ENCODE measurements at places on chromosomes 16 and 17.

- DNase-seq = no peak
Measured at GRCh38 chr16:83692224-83692623, 115.6 kb upstream of the HSBP1 start.

- no peak for DNase-seq
Measured at GRCh38 chr16:17770104-17770503, 299.3 kb upstream of the XYLT1 start.

DNA sequence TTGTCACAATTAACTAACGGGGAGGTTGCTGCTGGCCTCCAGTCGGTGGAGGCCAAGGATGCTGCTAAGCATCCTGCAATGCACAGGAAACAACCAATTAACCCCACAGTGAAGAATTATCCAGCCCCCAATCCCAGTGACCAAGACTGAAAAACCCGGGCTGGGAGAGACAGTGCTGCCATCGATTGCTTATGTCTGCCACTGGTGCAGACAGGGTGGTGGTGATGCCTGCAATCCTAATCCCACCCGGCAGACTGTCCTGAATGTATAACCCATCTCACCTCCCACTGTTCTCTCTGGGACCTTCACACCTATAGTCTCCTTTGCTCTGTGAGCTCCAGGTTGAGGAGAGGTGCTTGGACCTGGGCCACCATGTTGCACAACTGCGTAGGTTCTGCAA is 42.3 kb upstream of the KLHDC4 start:
- no peak for DNase-seq

GRCh38 chr16:89155184-89155679 is 16.3 kb upstream of the CDH15 start:
- DNase-seq = no peak

GRCh38 chr17:68295086-68295485 is 3.8 kb downstream of the ARSG start:
- DNase-seq = no peak

DNA sequence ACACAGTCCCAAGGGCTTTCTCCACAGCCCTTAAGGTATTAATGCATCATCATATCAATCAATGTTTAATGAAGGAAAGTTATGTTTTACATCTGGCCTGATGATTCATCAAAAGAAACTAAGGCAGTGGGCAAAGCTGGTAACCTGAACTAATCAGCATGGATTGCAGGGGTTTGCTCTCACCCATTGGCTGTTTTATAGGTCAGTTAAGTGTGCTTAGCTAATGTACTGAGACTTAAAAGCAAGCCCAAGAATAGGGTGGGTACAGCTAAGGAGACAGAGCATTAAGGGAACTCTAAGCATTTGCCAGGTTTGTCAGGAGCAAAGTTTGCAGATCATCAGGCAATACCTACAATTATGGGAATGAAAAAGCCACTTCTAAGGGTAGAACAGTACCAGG is 1247.6 kb downstream of the CDH8 start:
- no peak for DNase-seq

DNA sequence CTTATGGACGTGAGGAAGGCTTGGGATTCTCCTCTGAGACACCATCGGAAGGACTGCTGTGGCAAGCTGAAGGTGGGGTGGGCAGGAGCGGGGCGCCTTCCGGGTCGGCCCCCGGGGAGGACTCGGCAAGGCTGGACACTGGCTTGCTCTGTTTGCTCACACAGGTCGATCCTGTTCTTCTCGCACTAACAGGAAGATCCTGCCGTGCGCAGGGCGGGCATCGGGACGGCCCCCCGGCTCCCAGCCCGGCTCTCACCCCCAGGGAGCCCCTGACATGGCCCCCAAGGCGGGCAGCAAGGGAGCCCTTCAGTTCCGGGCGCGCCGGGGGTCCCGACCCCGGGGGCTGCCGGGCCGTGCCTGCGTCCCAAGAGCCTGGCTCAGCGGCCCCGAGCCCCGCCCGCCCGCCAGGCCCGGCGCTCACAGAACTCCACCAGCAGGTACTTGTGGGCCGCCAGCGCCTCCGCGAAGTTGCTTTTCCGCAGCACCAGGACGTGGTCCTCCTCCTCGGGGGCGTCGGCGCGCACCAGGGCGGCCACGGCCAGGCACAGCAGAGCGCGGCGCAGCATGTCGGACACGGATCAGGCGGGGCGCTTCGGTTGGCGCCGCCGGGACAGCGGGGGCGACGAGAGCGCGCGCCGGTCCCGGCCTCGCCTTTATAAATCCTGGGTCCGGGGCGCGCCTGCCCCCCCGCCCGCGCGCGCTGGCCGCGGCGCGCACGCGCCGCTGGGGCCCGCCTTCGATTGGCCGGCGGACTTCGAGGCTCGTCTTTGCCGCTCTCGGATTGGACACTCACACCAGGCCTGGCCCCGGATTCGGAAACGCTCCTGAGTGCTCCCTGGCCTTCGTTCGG is at the start of gene P4HB:
P4HB (minus strand) TSS at position 630 of the 850 bp plus-strand sequence; CDS start at position 566, 64 bp downstream.
- DNase-seq = no peak

DNA sequence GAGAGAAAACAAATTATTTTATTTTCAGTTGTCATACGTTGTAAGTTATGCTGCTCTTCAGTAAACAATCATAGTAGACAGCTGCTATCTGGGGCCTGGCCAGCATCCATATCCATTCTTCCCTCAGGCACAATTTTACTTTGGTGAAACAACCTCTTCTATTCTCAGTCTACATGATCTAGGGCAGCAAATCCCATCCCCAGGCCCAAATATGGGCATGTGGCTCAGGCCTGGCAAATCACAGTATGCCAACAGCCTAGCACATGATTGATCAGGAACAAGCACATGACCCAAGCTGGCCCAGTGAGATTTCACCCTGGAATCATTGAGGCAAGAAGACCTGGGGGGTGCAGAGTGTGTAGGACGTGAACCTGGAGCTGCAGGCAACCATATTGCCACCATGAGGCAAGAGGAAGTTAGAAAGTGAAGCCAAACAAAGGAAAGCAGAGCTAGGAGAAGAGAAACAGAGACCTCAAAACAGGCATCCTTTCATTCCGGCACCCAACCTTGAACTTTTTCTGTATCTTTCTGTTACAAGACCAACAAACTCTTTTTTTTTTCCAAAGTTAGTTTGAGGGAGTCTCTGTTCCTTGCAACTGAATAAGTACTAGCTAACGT is 10.3 kb upstream of the ABCC12 start:
- DNase-seq = no peak

DNA sequence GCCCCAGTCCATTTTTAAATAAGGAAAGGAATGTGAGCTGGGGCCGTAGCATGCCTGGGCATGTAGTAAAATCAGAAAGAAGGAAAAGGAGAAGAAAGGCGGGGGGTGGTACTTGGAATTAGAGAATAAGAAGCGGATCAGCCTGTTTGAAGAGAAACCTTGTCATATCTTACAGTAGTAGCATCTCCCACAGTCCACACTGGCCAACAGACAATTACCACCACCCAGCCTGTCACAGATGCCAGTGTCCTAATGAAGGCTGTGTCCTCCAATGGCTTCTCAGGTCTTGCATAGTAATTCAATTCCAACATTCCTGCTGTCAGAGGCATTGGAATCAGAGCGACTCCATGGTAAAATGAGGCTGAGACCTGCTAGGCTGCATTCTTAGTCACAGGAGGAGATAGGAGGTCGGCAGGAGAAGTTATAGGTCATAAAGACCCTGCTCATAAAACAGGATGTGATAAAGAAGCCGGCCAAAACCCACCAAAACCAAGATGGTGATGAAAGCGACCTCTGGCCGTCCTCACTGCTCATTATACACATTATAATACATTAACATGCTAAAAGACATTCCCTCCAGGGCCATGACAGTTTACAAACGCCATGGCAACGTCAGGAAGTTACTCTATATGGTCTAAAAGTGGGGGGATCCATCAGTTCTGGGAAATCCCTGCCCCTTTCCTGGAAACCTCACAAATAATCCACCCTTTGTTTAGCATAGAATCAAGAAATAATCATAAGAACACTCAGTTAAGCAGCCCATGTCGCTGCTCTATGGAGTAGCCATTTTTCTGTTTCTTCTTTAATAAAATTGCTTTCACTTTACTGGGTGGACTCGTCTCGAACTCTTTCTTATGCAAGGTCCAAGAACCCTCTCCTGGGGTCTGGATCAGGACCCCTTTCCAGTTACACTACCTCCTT is 9.6 kb upstream of the AKAP10 start:
- DNase-seq = no peak

DNA sequence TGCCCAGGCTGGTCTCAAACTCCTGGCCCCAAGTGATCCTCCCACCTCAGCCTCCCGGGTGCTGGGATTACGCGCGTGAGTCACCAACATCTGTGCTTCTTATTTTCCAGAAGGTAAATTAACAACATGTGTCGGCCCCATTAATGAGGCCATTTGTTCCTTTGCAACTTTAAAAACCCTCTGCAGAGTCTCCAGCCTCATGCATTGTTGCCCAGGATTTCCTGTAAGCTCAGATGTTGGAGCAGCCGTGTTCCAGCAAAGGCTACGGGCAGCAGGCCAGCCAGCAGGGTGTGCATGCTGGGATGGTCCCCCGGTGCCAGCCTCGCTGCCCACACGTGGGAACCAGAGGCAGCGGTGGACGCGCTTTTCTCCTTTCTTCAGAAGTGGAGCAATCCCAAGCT is 19.1 kb upstream of the HEXD start:
- no peak for DNase-seq

DNA sequence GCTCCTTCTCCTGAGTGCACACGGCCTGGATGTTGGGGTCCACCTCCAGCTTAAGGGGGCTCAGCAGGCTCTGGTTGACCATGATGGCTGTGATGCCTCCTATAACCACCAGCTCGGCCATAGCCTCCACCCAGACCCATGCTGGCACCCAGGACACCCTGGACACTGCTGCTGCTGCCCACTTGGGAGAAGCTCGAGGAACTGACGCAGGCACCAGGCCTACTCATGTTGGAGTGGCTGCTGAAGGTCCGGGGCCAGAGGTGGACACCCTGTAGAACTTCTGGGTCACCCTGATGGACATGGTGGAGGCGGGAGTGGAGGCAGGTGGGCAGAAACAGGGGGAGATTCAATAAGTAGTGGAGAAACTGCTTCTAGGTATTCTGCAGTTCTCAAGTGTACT is 28.0 kb downstream of the IKZF3 start:
- no peak for DNase-seq

GRCh38 chr17:66399441-66399840 is 97.0 kb downstream of the PRKCA start:
- DNase-seq = no peak

- peak; percentile 78 for DNase-seq
Measured at GRCh38 chr16:30948667-30949649, at the start of gene ORAI3. TSS of gene ORAI3 (plus strand) at chr16:30949068. CDS start at chr16:30949290, 222 bp downstream.

DNA sequence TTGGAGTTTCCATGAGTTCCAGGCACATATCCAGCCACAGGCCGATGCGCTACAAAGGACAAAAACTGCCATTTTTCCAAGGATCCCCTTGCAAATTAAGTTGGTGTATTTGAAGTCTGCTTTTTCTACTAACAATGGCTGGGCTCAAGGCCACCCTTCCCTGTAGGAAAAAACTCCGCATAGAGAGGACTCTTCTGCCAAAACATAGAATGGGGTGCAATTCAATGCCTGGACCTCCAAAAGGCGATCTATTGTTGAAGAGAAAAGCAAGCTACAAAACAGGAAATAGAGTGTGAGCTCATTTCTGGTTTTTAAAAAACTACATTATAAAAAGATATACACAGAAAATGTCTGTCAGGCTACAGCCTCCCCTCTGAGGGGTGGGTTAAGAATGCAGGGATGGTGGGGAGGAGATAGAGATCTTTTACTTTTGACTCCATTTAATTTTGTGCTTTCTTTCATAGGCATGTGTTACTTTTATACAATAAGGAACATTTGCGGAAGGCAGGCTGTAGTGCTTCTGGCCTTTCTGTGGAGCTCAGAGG is 22.9 kb upstream of the PRSS54 start:
- no peak for DNase-seq

- no peak for DNase-seq
Measured at GRCh38 chr16:20931066-20931600, 30.6 kb downstream of the LYRM1 start.

DNA sequence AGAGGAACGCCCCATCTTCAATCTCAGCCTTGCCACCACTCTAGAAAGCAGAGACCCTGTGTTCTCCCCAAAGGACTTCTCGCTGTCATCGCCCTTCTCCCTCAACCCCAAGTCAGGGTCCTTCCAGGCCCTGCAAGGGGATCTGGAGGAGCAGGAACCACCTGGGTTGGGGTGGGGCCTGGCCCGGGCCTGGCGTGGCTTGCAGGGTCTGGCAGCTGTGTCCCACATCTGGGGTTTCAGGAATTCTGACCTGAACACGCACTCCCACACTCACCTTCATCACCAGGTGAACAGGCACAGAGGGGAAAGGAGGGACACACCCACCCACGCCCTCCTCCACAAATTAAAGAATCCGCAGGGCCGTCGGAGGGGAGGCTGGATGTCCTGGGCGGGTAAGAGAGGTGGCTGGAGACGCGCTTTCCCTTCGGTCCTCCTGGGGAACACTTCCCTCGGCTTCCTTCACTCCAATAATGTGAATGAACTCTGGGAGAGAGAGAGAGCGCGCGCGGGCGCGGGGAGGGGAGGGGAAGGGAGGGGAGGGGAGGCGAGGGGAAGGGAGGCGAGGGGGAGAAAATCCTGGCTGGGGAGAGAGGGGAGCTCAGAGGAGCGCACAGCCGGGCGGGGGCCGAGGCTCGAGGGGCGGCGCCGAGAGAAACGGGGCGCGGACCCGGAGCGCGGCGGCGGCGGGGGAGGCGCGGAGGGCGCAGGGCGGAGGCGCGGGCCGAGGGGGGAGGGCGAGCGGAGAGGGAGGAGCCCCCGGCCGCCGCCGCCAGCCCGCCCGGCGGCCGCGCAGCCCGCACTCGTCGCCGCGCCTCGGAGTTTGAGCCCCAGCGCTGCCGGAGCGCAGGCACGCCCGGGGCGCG is at the start of gene CACNG4:
CACNG4 (plus strand) TSS at position 799 of the 863 bp plus-strand sequence. CDS start 205 bp downstream, outside the sequence.
- no peak for DNase-seq

DNA sequence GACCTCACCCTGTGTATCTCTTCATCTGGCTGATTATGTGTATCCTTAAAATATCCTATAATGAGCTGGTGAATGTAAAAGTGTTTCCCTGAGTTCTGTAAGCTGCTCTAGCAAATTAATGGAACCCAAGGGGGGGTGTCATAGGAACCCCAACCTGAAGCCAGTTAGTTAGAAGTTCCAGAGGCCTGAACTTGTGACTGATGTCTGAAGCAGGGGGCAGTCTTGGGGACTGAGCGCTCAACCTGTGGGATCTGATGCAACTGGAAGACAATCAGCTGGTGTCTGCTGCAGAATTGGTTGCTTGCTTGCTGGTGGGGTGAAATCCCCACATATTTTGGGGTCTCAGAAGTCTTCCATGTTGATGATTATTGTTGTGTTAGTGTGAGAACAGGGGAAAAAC is 75.7 kb upstream of the NKD1 start:
- DNase-seq = no peak

GRCh38 chr16:77711775-77712174 is 10.5 kb upstream of the NUDT7 start:
- no peak for DNase-seq

DNA sequence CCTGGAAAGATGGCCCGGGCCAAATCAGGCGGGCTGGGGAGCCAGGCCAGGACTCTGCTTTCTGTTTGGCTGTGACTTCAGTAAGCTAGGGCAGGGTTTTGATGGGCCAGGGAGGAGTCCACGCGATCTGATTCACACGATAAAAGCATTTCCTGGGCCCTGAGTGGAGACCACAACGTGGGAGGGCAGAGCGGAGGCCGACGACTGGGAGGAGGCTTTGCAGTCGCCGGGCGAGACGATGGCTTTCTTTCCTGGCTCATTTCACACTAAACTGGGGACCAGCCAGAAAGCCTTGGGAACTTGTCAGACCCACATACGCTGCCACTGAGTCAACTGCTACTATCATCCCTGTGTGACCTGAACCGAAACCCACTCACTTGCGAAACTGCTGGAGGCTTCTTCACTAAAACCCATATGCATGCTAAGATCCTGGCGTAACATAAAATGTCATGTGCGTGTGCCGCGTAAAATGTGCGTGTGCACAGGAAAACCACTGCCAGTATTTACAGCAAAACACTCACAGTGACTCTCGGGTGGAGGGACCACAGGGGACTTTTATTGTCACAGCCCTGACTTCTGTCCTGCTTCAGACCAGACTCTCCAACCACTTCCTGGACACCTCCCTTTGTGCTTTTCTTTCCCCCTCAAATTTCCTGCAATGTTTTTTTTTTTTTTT is 14.2 kb upstream of the RHBDF2 start:
- peak; percentile 39 for DNase-seq
